ENCODE measurements at places on chromosomes 3 and 15. TPM values are rescaled to one million over a fixed set of nuclear protein-coding genes. Genes with fewer than 3 reads are reported as not detected.
A peak's percentile ranks its signal among the peaks of the same experiment; 100 is the strongest.

Gene SLC2A2
- 0.28 TPM for total RNA-seq

Gene CCDC9B
- 1.8 TPM for total RNA-seq

- peaks cover 18% of the 10 kb centered on the region for H3K4me1 ChIP-seq
- H3K4me3 ChIP-seq, result no peak overlapping the region
- H3K27me3 ChIP-seq, result peaks cover 17% of the 10 kb centered on the region
- H3K27ac ChIP-seq, result no peak overlapping the region
Measured at GRCh38 chr15:38562278-38562677, 2.3 kb downstream of the RASGRP1 start.

Gene LRRC3B
- total RNA-seq, result 24.8 TPM

DNA sequence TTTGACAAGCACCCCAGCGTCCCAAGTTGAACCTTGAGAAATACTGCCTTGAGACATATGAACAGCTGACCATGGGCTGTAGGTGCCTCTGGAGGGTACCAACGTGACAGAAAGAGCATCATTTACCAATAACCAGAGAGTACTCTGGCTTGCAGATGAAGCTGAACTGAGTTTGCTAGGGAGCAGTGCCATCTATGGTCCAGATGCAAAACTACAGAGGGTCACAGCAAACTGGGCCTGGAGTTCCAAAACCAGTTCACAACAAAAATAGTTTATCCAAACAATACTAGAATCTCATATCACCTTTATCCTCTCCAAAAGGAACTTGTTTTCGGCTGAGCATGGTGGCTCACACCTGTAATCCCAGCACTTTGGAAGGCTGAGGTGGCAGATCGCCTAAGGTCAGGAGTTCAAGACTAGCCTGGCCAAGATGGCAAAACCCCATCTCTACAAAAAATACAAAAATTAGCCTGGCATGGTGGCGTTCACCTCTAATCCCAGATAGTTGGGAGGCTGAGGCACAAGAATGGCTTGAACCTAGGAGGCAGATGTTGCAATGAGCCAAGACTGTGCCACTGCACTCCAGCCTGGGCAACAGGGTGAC, 69.3 kb downstream of the CHAC1 start:
- H3K27ac ChIP-seq, result no peak overlapping the region
- peak; percentile 30 for DNase-seq
- H3K27me3 ChIP-seq, result no peaks in the 10 kb centered on the region

GRCh38 chr3:51354172-51354571, 30.9 kb upstream of the MANF start:
- peaks cover 41% of the 10 kb centered on the region for H3K36me3 ChIP-seq
- no peak for DNase-seq
- H3K4me3 ChIP-seq, result no peak overlapping the region
- H3K27ac ChIP-seq, result no peak overlapping the region
- no peaks in the 10 kb centered on the region for H3K27me3 ChIP-seq

Data from spinal cord (tissue), 10 donors.